ENCODE measurements at places on chromosomes 11 and 22.

GRCh38 chr11:9150926-9151325 is 59.5 kb upstream of the SCUBE2 start:
- DNase-seq, result no peak

DNA sequence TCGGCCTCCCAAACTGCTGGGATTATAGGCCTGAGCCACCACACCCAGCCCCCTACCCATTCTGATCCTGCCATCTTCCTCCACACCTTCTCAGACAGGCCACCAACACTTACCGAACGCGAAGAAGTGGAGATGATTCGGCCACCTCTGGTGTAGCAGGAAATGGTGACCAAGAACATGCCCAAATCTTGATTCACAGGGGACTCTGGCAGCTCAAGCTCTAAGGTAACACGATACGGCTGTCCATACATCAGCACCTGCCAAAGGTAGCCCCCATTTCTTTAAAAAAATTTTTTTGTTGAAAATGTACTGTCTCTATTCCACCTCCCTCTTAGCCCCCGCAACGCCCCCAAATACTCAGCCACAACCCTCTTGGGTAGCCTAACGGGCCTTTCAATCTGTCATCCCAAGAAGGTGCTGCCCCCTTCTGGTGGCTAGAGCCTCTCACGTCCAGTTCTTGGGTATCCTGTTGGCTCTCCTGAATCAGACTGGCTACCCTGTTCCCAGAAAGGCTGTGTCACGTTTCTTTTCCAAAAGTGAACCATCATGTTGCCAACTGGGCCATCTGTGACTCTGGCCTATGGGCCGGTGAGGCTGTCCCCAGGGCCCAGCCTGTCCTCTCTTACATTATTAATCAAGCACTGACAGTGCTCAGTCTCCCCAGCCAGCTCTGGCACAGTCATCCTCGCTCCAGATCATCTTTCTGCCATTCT is 5.3 kb upstream of the LRRN4CL start:
- DNase-seq, result peak; percentile 62

- no peak for DNase-seq
These were observed 3.2 kb downstream of the DGAT2 start for GRCh38 chr11:75771646-75772410.

- DNase-seq, result no peak
These were observed 10.4 kb downstream of the APOL2 start for GRCh38 chr22:36228944-36229343.

DNA sequence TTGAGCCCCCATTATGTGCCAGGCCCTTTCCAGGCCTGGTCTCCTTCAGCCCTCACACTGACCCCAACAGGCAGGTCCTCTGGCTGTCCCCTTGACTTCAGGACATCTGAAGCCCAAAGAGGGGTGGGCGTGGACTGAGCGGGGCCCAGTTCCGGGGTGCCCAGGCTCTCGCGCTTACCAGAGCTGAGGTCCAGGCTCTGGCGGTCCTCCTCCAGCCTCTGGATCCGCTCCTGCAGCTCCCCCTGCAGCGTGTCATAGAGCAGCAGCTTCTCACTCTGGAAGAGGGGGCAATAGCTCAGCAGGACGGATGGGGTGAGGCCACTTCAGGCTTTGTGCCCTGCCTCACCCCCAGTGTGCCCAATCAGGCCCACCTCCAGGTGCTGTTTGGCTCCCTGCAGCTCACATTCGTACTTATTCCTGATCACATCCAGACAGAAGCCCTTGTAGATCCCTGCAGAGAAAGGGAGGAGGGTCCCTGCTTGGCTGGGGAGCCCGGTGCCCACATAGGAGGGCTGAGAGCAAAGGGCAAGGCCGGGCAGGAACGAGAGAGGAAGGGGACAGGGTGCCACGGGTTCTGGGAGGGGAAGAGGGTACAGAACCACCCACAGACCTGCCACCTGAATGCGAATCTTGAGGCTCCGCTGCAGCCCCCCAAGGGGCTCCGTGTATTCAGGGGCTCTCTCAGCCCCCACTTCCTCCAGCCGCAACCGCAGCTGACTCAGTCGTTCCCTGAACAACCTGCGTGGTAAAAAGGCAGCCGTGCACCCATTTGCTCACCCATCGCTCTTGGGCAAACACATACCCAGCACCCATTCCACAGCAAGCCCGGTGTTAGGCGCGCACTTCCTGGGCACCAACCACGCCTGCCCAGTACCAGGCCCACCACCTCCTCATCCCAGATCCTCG is 4.1 kb downstream of the BRMS1 start:
- no peak for DNase-seq

GRCh38 chr11:16173798-16174197 is 182.5 kb downstream of the SOX6 start:
- DNase-seq, result no peak

GRCh38 chr22:38881997-38882879 is 10.2 kb upstream of the CBX6 start:
- no peak for DNase-seq

DNA sequence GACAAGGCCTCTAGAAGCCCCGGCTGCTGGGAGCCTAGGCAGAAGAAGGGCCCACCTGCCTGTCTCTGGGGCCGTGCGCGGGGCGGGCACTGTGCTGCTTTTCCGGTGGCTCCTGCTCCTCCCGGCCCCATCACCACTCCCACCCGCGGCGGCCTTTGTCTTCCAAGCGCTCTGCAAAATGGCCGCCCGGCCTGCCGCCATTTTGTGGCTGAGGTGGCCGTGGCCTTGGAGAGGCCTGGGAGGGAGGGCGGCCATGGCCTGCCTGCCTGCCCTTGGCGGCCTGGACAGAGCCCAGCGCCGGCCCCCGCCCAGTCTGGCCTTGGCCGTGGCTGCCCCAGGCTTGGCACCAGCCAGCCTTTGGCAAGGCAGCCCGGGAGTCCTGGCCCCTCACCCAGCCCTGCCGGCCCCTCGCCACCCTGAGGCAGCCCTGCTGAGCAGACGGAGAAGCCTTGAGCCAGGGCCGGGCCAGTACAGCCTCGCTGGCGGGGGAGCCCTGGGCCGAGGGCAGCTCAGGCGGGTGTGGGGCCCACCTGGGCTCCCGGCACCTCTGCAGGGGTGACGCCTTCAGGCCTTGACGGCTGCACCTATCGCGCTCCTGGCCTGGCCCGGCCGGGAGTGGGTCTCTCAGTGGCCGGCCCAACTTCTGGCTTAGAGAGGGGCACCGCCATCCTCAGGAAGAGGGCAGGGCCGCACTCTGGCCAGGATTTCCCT is 46.0 kb upstream of the PPARA start:
- no peak for DNase-seq

GRCh38 chr11:113553915-113554314 is 78.7 kb upstream of the DRD2 start:
- DNase-seq, result no peak

GRCh38 chr22:46879083-46879482 is 116.6 kb downstream of the TBC1D22A start:
- no peak for DNase-seq

DNA sequence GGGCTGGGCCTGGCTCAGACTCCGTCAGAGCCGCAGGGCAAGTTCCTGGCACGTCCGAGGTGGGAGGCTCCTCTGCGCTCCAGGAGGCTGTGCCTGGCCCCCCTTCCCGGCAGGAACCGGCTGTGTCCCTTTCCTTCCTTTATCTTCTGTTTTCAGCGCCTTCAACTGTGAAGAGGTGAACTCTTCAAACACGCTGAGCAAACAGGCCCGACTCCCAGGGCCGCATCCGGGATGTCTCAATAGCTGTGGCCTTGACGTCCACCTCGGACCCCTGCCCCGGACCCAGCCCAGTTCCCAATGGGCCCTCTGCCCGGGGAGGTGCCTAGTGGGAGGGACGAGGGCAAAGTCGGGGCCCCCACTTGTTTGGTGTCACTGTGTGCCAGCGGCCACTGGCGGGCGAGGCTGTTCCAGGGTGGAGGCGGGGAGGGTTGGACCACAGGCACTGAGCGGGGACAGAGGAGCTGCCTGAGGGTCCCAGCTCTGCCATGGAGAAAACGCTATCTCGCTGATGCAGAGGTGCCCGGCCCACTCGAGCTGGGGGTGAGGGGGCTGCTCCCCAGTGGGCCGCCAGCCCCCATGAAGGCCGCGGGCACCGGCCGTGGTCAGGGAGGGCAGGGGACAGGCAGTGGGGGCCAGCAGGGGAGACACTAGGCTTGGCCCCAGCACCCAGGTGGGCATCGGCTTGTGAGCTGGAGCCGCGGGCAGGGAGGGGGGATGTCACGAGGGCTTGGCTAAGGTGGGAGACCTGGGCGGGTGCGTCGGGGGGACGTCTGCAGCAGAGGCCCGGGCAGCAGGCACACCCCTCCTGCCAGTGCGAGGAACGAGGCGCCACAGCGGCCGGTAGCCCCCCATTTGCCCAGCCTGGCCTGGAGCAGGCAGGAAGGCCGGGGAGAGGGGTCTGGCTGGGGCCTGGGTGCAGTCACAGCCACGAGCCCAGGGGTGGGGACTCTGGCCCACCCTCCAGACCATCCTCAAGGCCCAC is 2.7 kb upstream of the MUC5B start:
- DNase-seq, result no peak

- no peak for DNase-seq
These were observed 244.4 kb upstream of the SYN3 start for GRCh38 chr22:33302549-33302948.

GRCh38 chr11:70364745-70365543 is 33.4 kb upstream of the CTTN start:
- no peak for DNase-seq

Data from effector CD8-positive, alpha-beta T cell (primary cell).